Stimulated activated CD8-positive, alpha-beta memory T cell treated with anti-CD3 and anti-CD28 coated beads, Interleukin-2, amount 100 ng/mL, for 1 hour (primary cell): ENCODE measurements at places on chromosomes 2 and 18.

GRCh38 chr2:127847931-127848330, 10.0 kb downstream of the POLR2D start:
- DNase-seq: no peak

DNA sequence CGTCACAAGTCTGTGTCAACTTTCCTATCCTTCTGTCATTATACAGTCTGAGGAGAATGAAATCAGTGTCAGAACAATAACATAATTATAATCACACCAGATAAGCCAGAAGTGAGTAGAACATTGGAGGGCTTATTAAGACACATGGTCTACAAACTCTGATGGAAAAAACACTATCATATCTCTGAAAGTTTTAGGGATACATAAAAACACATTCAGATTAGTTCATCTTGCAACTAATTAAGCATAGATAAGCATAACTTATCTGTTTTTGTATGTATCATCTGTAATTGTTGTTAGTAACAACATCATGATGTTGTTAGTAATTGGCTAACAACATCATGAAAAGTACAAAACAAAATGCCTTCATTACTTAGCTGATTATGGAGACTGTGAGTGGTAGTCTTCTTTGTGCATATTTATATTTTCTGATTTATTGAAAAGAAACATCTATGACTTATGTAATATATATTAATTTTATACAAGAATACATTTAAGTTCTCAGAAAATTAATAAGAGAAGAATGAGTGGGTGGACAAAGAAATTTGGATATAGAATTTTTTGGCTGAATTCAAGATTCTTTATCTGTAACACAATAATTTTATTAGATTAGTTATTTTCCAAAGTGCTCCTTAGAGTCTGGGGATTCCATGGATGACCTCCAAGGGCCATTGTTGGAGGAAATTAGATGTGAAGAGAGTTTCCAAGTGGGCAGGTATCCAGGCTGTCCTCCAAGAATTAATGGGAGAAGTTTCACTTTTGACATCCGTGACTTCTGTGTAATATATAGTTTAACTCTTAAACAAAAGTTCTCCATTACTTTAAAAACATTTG, 16.9 kb upstream of the CCDC102B start:
- no peak for DNase-seq

GRCh38 chr2:186883666-186884065, 34.7 kb upstream of the ZSWIM2 start:
- DNase-seq: no peak

DNA sequence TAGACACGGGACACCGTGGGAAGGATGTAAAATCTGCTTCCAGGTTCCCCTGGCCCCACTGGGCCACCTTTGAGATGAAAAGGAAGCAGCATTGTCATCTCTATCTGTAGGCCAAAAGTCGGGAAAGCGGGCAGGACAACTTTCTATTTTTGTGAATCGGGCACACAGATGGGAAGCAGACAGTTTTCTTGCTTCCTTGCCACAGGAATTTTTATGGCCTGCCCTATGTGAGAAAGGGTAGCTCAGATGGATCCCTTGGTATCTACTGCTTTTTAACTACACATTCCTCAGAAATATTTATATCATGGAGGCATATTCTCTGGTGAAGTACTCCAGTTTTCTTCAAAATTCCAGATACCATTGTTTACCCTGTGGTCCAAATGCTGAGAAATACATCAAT, 735.5 kb downstream of the CBLN2 start:
- DNase-seq: no peak

GRCh38 chr2:82317012-82317411, 2012.5 kb upstream of the LRRTM1 start:
- no peak for DNase-seq

GRCh38 chr18:76416911-76417310, 78.1 kb downstream of the ZNF516 start:
- no peak for DNase-seq

DNA sequence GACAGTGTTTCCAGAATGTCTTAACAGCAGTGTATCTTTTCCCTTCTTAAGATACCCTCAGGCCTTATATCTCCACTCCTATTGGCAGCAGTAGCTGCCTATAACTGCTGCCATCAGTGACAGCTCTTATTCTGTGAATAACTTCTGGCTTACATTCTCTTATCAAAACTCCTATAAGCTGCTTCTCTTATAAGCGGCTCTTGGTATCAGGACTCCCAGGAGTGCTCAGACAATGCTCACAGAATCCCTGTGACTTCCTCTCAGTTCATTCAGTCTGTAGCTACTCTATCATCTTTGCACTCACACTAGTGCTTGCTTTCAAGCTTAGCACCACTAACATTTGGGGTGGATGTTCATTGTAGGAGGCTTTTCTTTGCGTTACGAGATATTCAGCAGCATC, 143.7 kb upstream of the CDH7 start:
- no peak for DNase-seq

DNA sequence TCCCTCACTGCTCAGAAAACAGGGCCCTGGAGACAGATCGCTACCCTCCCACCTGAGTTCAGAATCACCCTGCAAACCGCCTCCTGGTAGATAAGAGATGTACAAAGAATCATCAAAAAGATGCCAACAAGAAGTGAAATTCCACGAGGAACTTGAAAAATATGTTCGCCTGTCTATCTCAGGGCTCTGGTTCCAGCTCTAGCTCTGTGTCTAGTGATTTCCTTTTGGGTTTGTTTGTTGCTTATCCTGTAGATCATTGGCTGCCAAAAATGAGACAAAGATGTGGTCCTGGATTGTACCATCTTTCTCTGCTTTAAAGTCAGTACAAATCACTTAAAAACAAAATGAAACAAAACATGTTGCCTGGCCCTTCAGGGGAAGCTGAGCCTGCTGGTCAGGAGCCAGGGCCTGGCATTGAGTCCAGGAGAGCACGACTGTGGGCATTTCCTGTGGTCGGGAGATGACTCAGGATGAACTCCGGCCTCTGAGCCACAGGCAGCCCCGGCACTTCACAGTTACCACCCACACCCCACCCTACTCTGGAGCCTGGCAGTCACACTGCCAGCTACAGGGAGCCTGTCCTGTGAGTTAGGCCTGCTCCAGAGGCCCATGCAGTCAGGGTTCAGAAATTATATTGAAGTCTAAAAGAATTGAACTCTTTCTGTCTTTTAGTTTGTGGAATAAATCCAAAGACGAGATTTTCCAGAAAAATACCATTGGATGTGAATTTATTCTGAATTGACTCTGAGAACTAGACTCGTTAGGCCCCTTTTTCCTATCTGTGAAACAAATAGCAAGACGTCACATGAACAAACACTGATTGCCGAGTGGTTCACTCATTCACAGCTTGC, 8.0 kb upstream of the ITGB6 start:
- DNase-seq: no peak

DNA sequence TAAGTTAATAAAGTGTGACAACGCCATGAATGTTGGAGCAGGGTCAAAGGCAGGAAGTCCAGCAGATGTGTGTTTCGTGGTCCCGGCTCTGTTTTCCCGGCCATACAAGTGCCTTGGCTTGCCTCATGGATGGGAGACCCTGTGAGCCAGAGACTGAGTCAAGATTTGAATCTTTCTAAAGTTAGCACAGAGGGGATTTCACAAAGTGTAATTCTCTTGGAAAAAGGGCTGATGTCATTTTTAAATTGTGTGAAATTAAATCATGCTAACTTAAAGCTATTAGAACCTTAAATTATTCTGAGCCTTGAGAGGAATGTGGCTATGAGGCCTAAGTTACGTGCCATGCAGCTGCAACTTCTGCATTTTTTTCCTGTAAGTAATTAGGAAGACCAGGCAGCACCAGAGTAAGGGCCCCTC, 38.3 kb upstream of the RALBP1 start:
- no peak for DNase-seq

GRCh38 chr2:156901373-156902031, 356.0 kb upstream of the GALNT5 start:
- no peak for DNase-seq

DNA sequence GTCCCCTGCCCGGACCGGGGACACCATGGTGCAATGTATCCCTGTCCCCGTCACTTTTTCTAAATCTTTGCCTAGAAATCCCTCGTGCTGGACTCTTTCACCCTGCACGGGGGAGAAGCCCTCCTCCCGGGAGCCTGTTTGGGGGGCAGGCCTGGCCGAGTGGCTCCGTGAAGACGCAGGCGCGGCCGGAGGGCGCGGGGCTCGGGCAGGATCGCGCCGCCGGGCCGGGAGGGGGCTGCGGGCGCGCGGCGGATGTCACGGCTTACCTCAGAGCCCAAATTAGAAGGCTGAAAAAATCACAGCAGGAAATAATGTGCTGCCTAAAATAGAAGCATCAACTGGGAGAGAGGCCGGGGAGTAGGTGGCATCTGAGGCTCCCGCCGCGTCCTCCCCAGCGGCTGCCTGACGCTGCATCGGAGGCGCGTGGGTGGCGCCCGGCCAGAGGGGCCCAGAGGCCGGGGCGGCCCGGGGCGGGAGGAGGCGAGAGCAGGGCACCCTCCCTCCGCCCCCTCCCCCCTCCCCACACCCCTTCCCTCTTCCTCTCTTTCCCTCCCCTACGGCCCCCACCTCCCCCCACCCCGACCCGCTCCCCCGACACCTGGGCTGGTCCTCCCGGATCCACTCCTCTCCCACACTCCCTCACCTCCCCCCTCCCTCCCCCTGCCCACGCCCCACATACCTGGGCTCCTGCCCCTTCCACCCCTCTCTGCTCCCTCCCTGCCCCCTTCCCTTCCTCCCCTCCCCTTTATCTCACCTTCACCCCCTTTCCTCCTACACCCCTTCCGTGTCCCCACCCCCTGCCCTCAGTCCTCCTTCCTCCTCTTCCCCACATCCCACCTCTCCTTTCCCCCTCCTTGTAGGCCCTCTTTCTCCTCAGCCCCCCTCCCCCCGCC, 51.9 kb downstream of the SLC4A1AP start:
- no peak for DNase-seq

DNA sequence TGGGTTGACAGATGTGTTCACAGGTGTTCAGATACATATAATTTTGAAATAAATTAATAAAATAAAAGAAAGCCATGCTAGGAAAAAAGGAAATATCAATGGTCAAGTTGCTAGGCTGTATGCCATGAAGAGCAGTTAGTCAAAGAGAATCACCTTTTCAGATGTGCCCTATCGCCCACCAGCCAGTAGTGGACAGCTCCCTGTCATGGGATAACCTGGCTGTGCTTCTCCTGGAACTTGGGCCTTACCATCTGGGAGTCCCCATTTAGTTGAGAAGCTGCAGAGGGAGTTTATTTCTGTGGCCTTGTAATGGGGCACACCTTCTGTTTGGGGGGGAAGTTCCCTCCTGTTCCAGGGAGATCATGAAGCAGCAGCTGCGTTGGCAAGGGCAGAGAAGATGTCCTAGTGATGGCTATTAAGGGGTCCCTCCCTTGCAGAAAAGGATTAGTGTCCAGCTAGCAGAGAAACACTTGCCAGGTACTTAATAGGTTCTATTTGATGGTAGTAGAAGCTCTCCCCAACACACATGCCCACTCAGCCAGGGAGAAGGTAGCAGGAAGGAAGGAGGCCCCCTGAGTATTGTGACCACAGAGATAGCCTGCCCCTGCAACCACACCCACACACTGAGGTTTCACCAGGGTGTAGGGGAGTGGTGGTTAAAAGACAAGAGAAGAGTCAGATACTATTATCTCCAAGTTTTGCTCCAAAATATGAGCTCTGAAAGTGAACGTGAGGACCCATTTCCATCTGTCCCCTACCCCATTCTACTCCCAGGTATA, 117.7 kb downstream of the B3GNT2 start:
- DNase-seq: no peak

- DNase-seq: no peak
Observed at GRCh38 chr18:69871363-69871762, 76.3 kb downstream of the CD226 start.

- no peak for DNase-seq
Observed at GRCh38 chr2:225494100-225494459, 94.6 kb downstream of the NYAP2 start.

- DNase-seq: no peak
Observed at GRCh38 chr18:63708650-63709049, 5.9 kb downstream of the SERPINB11 start.

DNA sequence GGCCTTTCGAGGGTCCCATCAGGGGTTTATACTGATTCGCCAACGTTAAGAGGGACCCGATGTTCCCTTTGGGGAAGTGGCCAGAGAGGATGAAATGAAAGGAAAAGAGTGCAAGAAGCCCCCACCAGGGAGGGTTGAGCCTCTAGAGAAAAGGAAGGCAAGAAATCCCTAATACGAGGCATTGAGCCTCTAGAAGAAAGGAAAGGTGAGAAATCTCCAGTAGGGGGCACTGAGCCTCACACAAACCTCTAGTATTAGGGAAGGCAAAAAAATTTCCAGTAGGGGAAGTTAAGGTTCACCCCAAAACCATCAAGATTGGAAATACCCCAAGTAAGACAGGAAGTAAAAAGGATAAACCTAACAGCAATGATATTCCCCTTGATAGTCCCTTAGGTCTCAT, 9.8 kb upstream of the SAP130 start:
- DNase-seq: no peak

DNA sequence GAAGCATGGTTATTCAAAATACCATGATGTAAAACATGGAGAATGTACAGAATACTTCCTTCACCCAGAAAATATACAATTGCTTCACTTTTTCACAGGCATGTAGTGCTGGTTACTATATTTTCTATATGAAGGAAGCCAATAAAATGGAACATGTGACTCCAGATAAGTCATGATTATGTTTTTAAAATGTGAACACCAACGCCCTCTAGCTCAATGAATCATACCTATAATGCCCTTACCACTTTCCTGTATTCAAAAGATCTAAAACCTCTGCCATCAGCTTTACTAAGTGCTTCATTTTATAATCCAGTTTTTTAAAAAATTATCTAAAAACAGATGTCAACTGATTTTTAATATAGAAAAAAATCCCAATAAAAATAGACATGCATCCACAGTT, 59.9 kb downstream of the SMAD2 start:
- no peak for DNase-seq

DNA sequence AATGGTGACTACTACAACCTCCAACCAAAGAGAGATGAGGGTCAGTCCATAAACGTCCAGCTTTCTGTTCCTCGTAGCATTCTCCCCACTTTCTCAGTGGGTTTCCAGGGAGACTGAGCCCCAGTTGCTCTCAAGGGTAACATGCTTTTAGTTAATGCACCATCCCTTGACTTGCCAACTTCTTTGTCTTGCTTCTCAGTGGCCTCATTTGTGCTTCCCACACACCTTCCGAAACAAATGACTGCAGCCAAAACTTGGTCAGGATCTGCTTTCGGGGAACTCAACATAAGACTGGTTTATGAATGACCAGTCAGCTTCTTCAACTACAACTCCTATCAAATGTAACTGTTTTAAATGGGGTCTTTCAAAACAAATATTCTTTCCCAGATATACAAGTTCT, 94.1 kb downstream of the COL6A3 start:
- no peak for DNase-seq

GRCh38 chr2:69789175-69789721, 40.2 kb upstream of the GMCL1 start:
- DNase-seq: no peak

GRCh38 chr18:49446481-49446880, 14.0 kb downstream of the DYM start:
- DNase-seq: no peak

GRCh38 chr2:136104977-136105376, 13.0 kb downstream of the CXCR4 start:
- DNase-seq: no peak

- no peak for DNase-seq
Observed at GRCh38 chr18:33469699-33470098, 29.2 kb upstream of the CCDC178 start.

GRCh38 chr2:157898591-157898996, 22.5 kb upstream of the ACVR1 start:
- peak; percentile 27 for DNase-seq
